Stimulated activated CD8-positive, alpha-beta memory T cell treated with anti-CD3 and anti-CD28 coated beads, Interleukin-7, amount 100 ng/mL, for 1 hour (primary cell): ENCODE measurements at places on chromosomes 3 and 15.

GRCh38 chr15:70083946-70084345 lies 13.8 kb downstream of the TLE3 start:
- no peak for DNase-seq

GRCh38 chr15:95930659-95931375 lies 399.7 kb upstream of the NR2F2 start:
- DNase-seq = no peak

- DNase-seq = no peak
These were observed 137.6 kb downstream of the IMPG2 start for GRCh38 chr3:101182734-101183133.

GRCh38 chr3:8629151-8630021 lies 15.2 kb downstream of the SSUH2 start:
- DNase-seq = no peak

DNA sequence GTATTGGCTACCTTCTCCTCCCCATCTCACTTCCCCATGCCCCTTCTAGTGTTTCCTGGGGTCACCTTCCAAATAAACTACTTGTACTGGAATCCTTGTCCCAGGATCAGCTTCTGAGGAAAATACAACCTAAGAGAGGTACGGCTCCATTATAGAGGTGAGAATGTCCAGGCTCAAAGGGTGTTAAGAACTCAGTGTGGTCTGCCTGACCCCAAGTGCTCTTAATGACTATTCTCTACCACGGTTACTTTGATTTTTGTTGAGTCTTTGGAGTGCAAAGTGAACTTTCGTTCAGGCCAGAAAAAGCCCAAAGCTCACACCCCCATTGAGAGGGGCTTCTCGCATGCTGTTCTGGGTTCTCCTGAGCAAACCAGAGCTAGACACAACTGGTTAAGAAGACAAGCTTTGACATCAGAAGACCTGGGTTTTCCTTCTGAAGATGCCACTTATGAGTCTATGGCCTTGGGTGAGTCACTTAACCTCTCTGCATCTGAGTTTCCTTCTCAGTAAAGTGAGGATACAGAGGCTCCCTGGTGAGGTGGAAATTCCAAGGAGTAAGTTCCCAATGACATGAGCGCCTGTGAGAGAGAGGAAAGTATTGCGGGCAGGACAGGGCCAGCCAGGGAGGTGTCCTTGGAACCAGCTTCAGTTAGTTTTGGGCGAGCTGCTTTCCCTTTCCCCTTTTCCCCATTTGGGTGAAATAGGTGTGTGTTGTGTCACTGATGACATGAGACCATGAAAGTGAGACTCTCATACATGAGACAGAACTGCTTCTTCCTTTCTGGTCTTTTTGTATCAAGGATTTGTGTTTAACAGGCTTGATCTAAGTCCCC lies 475.0 kb upstream of the PROK2 start:
- DNase-seq = no peak

- no peak for DNase-seq
These were observed 119.2 kb downstream of the LRIG1 start for GRCh38 chr3:66381626-66382025.

GRCh38 chr3:71030748-71031147 lies 552.8 kb downstream of the FOXP1 start:
- DNase-seq = no peak

DNA sequence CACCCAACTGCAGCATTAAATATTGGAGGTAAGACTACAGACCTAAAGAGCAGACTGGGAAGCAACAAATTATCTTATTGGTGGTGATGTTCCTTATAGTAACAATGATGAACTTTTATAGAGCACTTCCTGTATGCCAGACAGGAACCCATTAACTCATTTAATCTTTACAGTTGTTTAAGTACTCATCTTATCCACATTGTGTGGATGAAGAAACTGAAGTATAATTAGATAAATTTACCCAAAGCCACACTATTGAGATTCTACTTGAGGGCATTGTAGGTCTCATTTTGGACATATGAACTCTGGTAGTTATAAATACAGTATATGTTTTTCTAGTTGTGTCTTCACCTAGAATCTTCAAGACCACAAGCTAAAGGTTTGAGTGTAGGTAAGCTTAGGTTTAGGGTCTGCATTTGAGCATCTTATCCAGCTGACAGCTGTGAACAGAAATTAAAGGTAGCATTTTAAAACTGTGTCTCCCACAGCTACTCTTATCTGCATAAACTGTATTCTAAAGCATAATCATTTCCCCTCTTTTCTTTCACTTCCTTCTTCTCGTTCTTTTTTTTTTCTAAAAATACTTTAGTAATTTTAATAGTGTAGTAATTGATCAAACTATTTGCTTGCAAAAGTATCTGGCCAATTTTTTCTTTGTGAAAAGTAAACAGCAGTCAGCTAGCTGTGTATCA lies 138.2 kb downstream of the UBE2E2 start:
- no peak for DNase-seq

- peak; percentile 77 for DNase-seq
These were observed at the start of gene EDC3 for GRCh38 chr15:74695597-74696397. TSS of gene EDC3 (minus strand) at chr15:74696024. CDS start at chr15:74675124, 20,900 bp downstream.

DNA sequence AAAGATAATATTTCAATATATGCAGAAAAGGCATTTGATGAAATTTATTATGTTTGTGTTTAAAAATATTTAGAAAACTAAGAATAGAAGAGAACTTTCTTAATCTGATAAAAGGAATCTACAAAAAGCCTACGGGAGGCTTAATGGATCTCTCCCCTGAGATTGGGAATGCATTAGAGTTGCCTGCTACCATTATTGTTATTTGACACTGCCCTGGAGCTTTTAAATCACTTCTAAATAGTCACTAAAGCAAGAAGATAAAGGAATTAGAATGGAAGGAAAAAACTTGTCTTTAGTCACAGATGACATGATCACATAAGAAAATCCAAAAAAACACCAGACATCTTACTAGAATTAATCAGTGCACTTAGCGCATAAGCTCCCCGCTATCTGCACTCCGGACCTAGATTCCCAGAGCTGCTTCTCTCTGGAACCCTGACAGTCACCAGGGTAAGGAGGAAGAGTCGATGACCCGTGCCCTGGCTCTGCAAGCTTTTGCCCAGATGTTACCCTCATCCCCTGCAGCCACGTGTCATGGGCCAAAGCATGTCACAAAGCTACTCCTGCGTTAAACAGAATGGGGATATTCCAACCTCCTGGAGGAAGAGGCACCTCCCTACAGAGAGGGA lies 97.1 kb downstream of the MINAR1 start:
- DNase-seq = no peak

DNA sequence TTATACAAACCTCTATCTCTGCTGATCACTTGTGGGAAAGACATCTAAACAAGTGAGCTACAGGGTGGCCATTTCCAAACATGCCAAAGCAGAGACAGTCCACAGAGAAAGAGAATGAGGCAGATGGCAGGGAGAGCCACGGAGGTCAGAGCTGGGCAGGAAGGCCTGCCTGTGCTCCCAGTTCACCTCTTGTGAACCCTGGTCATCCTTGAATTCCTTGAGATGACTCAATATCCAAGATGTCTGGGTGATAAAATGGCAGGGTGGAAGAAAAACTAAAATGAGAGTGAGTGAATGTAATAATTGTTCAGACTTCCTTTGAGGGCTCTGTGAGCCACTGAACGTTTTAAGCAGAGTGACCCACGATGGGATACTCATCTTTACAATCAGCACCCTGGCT lies 104.8 kb downstream of the PLCH1 start:
- DNase-seq = no peak

DNA sequence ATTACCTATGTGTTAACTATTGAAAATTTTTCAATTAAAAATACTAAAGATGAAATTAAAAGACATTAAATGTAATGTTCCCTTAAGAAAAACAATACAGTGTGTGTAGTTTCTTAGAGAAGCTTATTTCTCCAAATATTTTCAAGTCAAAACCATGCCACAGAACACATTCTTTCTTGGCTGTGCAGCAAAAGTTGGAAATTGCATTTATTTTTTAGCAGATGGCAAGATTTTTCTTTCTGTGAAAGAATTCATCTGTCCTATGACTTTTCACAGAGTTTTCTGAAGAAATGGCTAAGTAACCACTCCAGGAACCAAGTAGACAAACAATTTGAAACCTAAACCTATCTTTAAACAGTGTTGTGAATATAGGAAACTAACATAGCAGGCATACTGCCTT lies 47.2 kb downstream of the IMPG2 start:
- DNase-seq = no peak

GRCh38 chr15:85649372-85649771 lies 145.4 kb downstream of the KLHL25 start:
- DNase-seq = no peak

DNA sequence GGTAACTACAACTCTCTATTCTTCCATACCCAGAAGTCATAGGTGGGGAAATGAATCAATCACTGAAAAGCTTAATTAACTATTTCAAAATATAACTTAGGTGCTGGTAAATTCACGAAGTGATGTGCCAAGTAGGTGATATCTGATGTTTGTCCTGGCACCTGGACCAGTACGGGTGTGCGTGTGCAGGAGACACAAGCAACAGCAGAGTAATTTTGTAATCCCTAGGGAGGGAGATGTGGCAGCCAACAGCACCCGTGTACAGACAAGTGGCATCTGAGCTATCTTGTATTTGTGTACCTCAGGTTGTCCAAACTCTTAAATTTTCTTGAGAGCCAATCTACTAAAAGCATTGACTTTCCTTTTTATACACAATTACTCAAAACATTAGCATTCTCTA lies 22.8 kb downstream of the USF3 start:
- DNase-seq = no peak

GRCh38 chr15:67548236-67548852 lies 5.8 kb downstream of the MAP2K5 start:
- DNase-seq = no peak

- DNase-seq = no peak
These were observed 10.6 kb upstream of the B3GNT5 start for GRCh38 chr3:183242431-183242830.

GRCh38 chr3:127254033-127254644 lies 33.7 kb downstream of the PRR20G start:
- DNase-seq = no peak

DNA sequence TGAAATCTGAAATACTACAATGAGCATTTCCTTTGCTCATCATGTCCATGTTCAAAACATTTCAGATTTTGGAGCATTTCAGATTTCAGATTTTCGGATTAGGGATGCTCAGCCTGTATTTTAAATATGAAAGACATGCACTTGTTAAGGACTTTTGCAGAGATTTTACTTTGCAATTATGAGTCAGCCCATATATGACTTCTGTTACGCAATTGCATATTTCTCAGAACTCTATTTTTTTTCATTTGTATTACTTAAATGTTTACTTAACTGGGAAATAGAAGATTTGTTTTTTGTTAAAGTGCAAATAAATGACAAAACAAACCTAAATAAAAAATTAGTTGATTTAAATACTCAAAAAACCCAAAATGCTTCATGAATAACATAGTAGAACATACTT lies 376.2 kb downstream of the ZBTB20 start:
- DNase-seq = no peak

DNA sequence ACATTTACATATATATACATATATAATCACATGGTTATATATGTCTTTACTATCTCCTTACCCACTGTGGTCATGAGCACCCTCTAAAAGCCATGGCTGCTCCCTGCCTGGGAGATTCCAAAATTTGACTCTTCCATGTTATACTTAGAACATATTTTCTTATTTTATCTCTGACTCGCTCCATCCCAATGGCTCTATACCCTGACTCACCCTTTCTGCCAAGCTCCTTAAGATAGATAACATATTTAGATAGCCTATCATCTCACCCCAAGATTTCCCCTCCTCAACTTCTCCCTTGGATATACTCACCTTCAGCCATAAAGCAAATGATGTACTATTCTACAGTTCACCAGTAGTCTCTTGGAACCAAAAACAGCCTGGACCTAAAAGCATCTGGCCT lies 65.1 kb downstream of the CD200R1L start:
- DNase-seq = no peak

DNA sequence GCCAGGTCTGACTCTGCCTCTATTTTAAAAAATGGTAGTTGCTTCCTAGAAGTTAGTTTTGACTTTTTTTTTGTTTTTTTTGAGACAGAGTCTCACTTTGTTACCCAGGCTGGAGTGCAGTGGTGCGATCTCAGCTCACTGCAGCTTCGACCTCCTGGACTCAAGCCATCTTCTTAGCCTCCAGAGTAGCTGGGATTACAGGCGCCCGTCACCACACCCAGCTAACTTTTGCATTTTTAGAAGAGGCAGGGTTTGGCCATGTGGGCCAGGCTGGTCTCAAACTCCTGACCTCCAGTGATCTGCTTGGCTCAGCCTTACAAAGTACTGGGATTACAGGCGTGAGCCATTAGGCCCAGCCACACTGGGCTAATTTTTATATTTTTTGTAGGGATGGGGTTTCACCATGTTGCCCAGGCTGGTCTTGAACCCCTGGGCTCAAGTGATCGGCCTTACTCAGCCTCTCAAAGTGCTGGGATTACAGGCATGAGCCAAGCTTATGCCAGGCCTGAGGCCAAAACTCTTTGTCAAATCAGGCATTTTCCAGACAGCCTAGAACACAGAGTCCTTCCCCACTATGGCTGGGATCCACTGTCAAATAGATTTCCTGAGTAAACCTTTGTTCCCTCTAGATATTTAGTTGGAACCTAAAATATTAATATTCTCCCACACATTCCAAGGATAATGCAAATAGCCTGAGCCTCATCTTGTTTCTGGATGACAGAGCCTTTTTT lies 13.7 kb downstream of the C3orf62 start:
- no peak for DNase-seq

GRCh38 chr3:124510290-124510689 lies 220.0 kb upstream of the UMPS start:
- DNase-seq = no peak

GRCh38 chr15:93063262-93063671 lies 25.7 kb downstream of the RGMA start:
- no peak for DNase-seq

DNA sequence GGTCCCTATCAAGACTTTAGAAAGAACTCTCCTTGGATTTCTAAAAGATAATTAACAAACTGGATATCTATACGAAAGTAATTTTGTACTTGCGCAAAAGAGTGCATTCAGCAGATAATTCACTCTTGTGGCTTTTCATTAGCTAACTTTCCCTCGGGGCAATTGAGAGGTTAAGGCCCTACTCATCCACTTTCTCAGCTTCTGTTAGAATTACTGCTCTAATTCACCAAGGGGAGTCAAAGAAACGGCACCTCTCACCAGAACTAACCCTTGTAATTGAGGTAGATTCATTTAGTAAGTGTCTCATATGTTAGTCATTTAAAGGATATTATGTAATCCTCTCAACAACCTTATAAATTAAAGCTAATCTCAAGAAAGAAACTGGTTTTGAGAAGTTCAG lies 22.5 kb upstream of the MB21D2 start:
- DNase-seq = no peak

DNA sequence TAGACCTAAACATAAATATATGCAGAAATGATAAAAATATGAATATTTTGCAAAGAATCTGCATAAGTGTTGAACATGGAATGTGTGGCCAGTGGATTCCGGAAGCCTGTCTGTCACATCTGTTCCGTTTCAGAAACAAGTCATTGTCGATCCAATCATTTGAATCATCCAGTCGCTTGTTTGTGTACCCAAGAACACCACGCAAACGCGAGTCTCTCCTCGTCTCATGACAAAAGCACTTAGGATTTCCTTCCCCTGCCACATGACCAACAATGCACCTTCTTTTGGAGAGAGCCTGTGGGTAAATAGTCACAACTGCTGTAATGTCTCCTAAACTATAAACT lies 80.2 kb downstream of the FMN1 start:
- DNase-seq = no peak
